Activated CD8-positive, alpha-beta memory T cell treated with anti-CD3 and anti-CD28 coated beads, Interleukin-2, amount 10 ng/mL, durations not matched to agents 7 days and 5 days (primary cell): ENCODE measurements at places on chromosomes 1 and 21. TPM values are rescaled to one million over a fixed set of nuclear protein-coding genes. Genes with fewer than 3 reads are reported as not detected.

DNA sequence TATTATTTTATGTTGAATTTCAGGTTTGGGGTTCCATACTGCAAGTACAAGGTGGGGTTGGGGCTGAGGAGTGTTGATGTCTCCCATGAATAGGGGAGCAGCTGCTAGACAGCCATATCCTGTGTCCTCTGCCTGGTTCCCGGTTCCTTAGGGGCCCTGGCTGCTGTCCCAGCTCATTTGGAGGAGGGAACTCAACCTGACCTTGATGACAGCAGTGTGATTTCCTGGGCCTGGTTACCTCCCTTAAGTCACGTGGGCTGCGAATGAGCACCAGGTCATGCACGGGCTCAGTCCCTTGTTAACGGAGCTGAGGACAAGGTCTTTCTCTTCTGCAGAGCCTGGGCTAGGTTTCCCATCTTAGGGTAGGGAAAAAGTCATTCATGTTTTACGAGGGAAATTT lies 85.1 kb downstream of the MTR start:
- no peak for DNase-seq
- no peak overlapping the region for H3K27ac ChIP-seq
- H3K4me3 ChIP-seq, result no peak overlapping the region
- no peaks in the 10 kb centered on the region for H3K27me3 ChIP-seq

GRCh38 chr1:153572569-153573015 lies 6.9 kb upstream of the S100A2 start:
- peak; percentile 73 for DNase-seq
- H3K4me1 ChIP-seq, result peaks cover 32% of the 10 kb centered on the region
- no peaks in the 10 kb centered on the region for H3K36me3 ChIP-seq
- H3K4me3 ChIP-seq, result no peak overlapping the region

GRCh38 chr1:171343727-171344472 lies 29.9 kb downstream of the FMO4 start:
- H3K27me3 ChIP-seq, result no peaks in the 10 kb centered on the region
- no peak for DNase-seq
- no peak overlapping the region for H3K27ac ChIP-seq
- H3K4me1 ChIP-seq, result no peaks in the 10 kb centered on the region
- no peak overlapping the region for H3K4me3 ChIP-seq

The SCAMP3 gene
- 108 TPM for total RNA-seq

The CR1L gene
- not detected for total RNA-seq

DNA sequence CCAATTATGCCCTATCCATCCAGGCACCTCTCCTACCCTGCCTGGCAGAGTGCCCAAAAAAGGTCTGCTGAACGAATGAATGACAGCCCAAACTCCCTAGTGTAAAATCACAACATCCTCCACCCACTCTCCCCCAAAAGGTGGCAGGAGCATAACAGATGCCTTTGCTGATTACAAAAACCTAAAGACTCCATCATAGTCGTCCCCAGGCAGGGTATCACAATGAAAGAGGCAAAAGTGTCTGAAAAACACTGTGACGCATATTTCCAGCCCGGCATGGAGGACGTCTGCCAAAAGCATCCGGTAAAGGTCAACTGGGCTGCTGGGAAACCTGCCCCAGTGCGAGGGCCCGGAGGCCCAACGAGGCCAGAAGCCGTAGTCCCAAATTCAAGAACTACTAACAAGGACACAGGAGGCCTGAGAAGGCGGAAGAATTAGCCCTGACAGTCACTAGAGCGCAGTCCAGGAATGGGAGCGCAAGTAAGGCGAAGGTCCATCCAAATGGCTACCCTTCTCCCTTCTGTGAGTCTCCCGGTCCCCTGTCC lies 576 bp downstream of the SMIM12 start:
- peak overlapping the region; percentile 90 for H3K27ac ChIP-seq
- H3K4me3 ChIP-seq, result peak overlapping the region; percentile 90
- no peaks in the 10 kb centered on the region for H3K27me3 ChIP-seq
- peak; percentile 56 for DNase-seq

- H3K36me3 ChIP-seq, result no peaks in the 10 kb centered on the region
- H3K4me3 ChIP-seq, result no peak overlapping the region
- H3K27me3 ChIP-seq, result no peaks in the 10 kb centered on the region
- no peak overlapping the region for H3K27ac ChIP-seq
- DNase-seq, result no peak
- H3K4me1 ChIP-seq, result no peaks in the 10 kb centered on the region
Observed at GRCh38 chr1:180778782-180779398, 133.8 kb upstream of the KIAA1614 start.

The TDRD10 gene
- total RNA-seq, result not detected

DNA sequence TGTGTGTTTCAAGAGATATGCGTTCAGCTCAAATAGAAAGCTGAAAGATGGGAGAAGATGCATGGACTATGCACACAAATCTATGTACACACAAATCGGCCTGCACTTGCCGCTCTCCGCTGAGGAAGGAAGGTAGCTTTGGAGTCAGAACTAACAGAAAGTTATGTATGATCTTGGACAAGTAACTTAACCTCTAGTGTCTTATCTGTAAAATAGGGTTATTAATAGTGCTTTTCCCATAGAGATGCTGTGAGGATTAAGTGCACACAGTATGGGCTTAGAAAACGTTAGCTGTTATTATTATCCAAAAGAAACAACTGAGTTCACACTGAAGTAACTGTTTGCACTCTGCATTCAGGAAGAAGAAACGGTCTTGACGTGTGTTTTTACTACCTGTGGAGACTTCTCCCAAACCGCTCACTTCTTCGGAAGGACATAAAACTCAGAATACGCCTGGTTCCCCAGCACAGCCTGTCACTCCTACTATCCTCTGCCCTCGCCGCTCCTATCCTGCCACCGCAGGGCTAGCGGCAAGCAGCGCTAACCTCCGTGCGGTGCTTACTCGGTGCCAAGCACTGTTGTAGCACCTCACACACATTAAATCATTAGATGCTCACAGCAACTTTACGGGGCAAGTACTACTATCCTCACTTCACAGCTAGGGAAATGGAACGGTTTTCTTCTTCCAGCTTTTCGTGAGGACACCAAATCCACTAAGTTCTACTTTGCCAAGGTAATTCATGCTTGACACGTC lies 1.3 kb downstream of the TGFBR3 start:
- H3K27me3 ChIP-seq, result peaks cover 30% of the 10 kb centered on the region
- no peaks in the 10 kb centered on the region for H3K36me3 ChIP-seq
- peak overlapping the region; percentile 87 for H3K4me3 ChIP-seq

The RAB3B gene
- 0.05 TPM for total RNA-seq

- no peak overlapping the region for H3K27ac ChIP-seq
- H3K36me3 ChIP-seq, result no peaks in the 10 kb centered on the region
- H3K4me1 ChIP-seq, result no peaks in the 10 kb centered on the region
- no peak for DNase-seq
Observed at GRCh38 chr1:238558156-238558555, 667.4 kb upstream of the ZP4 start.

The VHLL gene
- not detected for total RNA-seq

DNA sequence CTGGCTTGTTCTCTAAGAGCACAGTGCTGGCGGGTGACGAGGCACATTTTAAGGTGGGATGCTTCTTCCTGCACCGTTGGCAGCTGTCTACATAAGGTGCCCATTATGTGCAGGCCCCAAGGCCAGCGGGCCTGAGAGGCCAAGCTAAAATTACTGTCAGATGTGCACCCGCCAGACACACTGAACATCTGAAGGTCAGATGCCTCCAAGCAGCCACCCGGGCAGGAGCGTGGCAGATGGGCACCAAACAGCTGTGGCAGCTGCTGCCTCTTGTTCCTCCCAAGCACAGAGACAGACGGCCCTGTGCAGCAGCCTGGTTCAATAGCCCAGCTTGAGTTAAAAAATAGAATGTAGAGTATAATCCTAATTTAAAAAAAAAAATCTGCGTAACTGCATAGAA lies 211.9 kb upstream of the EDN2 start:
- H3K4me1 ChIP-seq, result peaks cover 29% of the 10 kb centered on the region
- no peaks in the 10 kb centered on the region for H3K27me3 ChIP-seq
- H3K4me3 ChIP-seq, result no peak overlapping the region
- H3K36me3 ChIP-seq, result no peaks in the 10 kb centered on the region
- H3K27ac ChIP-seq, result no peak overlapping the region
- no peak for DNase-seq

The BTBD19 gene
- total RNA-seq, result 3.7 TPM

The KCND3 gene
- not detected for total RNA-seq

- H3K4me3 ChIP-seq, result no peak overlapping the region
- peak; percentile 35 for DNase-seq
- H3K27ac ChIP-seq, result no peak overlapping the region
- no peaks in the 10 kb centered on the region for H3K27me3 ChIP-seq
- H3K4me1 ChIP-seq, result peaks cover 8% of the 10 kb centered on the region
- no peaks in the 10 kb centered on the region for H3K36me3 ChIP-seq
Observed at GRCh38 chr1:226429858-226430715, 22.2 kb upstream of the PARP1 start.

- peaks cover 25% of the 10 kb centered on the region for H3K4me1 ChIP-seq
- H3K27ac ChIP-seq, result no peak overlapping the region
- H3K4me3 ChIP-seq, result no peak overlapping the region
- DNase-seq, result no peak
- peaks cover 52% of the 10 kb centered on the region for H3K27me3 ChIP-seq
Observed at GRCh38 chr1:119862276-119862675, 34.0 kb downstream of the ADAM30 start.
